ENCODE measurements at places on chromosomes 16 and 17. TPM values are rescaled to one million over a fixed set of nuclear protein-coding genes. Genes with fewer than 3 reads are reported as not detected.

DNA sequence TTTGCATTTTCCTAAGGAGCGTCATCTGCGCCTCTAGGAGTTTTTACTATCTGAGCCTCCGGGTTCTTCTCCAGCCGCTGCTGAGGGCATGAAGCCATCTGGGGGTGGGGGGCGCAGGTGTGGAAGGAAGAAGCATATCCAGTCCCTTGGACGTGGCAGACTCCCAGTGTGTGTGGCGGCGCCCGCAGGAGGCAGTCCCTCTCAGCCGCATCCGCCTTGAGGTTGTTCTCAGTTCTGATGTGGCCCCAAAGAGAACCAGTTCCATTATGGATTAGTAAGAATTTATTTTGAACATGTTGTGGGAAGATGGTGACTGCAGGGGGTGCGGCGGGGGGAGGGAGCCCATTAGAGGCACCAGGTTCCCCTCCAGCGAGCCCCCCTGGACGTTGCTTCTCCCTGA is 100.2 kb downstream of the SEC14L1 start:
- ATAC-seq: no peak

DNA sequence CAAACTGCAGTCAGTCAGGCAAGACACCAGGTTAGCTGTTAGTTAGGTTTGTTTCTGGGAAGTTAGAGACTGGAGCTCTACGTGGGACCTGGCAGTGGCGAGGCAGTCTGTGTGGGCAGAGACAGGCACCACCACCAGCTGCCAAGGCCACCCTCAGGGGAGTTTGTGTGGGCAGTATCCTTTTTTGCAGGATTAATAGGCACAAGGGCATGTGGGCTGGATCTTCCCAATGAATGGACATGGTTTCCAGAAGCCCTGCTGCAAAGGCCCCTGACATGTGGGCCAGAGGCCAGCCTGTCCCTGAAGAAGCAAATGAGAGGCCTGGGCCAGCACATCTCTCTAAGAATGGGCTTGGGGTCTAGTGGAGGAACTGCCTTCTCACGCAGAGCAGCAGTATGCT is 19.2 kb upstream of the SREBF1 start:
- ATAC-seq: no peak

DNA sequence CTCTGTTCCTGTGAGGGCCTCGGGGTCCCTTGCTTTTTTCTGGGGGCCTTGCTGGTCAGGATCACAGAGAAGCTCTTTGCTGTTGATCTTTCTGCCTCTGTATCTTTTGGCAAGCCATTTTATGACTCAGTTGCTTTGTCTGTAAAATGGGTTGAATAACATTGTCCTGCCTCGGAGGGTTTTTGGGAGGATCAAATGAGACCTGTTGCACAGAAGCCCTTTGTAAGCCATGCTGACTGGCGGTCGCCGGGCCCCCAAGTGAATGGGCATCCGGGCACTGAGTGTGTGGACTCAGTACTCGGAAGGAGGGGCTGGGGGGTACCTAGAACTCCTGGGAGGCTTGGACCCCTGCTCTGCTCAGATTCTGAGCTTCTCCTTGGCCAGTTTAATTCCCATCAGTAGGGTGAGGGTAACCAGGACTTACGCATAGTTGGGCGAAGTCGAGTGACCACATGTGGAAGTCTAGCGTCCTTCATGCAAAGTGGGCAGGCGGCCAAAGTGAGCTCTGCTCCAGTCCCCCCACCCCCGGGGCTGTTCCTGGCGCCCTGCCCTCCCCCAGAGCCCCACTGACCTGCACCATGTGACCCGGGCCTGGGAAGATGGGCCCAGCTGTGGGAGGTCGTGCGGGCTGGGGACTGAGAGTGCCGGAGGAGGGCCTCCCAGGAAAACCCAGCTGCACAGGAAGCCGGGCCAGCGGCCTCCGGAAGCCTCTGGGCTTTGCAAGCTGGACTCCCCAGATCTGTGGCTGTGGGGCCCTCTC is 284.0 kb downstream of the SEC14L1 start:
- peak; percentile 20 for ATAC-seq

- ATAC-seq: no peak
Observed at GRCh38 chr16:89707695-89708094, 6.2 kb upstream of the SPATA2L start.

GRCh38 chr17:32504166-32504990 is 17.6 kb downstream of the CDK5R1 start:
- ATAC-seq: no peak

GRCh38 chr16:65066651-65067050 is 55.2 kb downstream of the CDH11 start:
- ATAC-seq: no peak

DNA sequence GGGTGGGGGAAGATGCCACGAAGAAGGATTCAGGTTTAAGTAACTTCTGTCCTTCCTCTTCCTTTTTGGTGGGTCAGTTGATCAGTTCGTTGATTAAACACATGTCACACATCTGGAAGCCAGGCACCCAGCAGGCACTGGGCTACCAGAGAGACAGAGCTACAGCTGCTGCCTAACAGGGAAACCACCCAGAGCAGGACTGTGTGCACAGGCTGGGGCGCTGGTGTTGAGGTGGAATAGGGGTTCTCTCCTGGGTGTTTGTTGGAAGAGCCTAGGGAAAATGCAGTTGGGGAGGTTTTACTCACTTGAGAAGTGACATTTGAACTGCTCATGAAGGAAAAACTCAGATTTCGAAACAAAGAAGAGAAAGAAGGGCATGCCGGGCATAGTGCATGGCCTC is 152.4 kb downstream of the IRX5 start:
- no peak for ATAC-seq

DNA sequence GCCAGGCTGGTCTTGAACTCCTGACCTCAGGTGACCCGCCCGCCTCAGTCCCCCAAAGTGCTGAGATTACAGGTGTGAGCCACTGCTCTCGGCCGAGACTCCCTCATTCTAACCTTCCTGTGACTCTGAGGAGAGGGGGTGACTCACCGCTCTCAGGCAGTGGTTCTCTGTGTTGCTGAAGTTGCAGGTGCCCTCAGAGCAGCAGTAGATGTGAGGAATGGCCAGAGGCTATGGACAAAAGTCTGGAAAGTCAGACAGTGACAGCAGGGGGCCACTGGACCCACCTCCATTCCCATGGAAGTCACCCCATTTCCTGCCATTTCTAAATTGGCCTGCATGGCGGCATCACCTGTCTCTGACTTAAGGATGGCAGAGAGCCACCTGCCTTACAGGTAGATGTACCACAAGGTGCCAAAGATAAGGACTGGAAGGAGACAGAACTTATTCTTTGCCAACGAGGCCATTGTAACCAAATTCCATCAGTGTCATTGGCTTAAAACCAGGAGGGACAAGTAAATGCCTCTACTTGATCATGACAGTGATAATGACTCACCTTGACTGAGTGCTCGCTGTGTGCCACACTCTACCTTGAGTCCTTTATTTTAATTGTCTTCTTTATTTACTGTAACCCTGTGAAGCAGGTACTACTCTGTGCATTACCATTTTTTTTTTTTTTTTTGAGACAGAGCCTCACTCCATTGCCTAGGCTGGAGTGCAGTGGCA is 15.3 kb upstream of the CNOT1 start:
- no peak for ATAC-seq

- peak; percentile 79 for ATAC-seq
Observed at GRCh38 chr17:82212331-82213250, at the start of gene CCDC57. TSS of gene CCDC57 (minus strand) at chr17:82212842. CDS start at chr17:82201944, 10,898 bp downstream.

DNA sequence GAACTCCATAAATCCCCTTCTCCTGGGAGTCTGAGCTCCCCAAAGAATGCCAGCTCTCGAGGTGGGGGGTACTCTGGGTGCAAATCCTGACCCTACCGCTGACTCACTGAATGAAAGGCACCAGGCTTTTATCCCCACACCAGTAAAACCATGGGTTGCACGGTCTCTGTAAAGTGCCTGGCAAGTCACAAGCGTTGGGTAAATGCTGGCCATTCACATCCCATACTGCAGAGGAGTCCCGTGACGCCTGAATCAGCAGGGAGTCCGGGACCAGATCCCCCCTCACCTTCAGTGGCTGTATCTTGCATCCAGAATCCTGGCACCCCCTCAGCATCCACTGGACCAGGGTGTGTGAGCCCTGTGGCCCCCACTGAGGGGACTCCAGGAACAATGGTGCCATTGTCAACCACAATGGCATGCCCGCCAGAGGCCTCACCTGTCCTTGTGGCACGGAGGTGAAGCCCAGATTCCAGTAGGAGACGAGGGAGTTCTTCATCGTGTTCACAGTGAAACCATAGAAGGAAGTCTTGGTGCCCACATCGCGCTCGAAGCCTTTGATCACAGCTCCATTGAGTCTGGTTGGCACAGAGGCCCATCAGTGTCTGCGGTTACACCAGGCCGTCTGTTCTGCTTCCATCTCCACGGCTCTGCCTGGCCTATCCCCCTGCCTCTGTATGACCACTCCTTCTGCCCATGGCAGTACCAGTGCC is 13.3 kb downstream of the ST6GALNAC2 start:
- ATAC-seq: no peak

DNA sequence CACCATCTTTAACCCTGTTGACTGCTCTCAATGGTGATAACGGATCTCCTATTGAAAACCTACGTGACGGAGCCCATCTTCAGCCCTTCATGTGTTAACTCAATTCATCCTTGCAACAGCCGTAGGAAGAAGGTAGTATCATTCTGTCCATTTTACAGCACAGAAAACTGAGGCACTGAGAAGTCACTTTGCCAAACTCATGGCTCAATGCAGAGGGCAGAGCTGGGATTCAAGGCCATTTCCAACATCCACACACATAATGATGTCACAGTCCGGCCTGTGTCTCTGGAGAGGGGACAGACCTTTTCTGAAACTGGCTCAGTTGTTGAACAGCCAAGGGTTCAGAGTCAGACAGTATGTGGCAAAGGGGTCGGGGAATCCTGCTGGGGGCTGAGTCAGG is 52.6 kb upstream of the CMIP start:
- no peak for ATAC-seq

GRCh38 chr17:4127555-4127954 is 15.3 kb downstream of the ZZEF1 start:
- ATAC-seq: no peak

- no peak for ATAC-seq
Observed at GRCh38 chr17:45372325-45372869, 55.6 kb upstream of the MAP3K14 start.

GRCh38 chr16:89145406-89146161 is 26.0 kb upstream of the CDH15 start:
- ATAC-seq: no peak

KRT27 gene
- not detected for total RNA-seq

KRT36 gene
- total RNA-seq: not detected

SRCIN1 gene
- total RNA-seq: 15.1 TPM

SLC6A4 gene
- 1.2 TPM for total RNA-seq

COL1A1 gene
- 1.9 TPM for total RNA-seq

CYTH1 gene
- total RNA-seq: 46.4 TPM
